ENCODE measurements at places on chromosomes 4 and X.

DNA sequence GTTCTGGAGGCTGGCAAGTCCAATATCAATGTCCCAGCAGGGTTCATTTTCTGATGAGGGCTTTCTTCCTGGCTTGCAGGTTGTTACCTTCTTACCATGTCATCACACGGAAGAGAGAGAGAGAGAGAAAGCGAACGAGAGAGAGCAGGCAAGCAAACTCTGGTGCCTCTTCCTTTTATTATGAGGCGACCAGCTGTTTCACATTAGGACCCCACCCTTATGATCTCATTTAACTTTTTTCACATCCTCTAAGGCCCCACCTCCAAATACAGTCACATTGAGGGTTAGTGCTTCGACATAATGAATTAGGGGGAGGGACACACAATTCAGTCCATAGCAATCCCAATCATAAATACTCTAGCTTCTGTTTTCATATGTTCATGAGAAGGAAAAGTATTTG, 10.6 kb upstream of the GPR174 start:
- DNase-seq: no peak

DNA sequence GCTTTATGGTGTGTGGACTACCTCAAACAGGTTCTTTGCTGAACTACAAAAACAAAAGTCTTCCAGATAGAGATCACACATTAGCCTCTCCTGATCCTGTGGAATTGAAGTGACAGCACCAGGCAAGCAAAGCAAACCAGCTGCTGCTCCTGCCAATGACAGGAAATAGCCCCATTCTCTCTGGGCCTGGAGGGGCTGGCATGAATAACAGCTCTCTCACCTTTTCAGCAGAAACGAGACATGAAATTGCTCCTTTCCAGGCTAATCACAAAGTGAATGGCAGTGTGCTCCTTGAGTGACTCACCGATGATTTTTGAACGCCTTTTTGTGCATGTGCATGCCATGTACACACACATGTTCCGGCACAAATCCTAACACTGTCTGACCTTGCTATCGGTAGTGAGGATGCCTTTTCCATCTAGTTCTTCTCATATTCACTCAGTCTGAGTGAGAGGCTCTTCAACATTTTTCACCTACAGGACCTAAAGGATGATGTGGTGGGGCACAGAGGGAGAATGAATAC, 24.4 kb downstream of the MFAP3L start:
- no peak for DNase-seq

GRCh38 chr4:65667506-65668041, 2.7 kb downstream of the EPHA5 start:
- DNase-seq: no peak

DNA sequence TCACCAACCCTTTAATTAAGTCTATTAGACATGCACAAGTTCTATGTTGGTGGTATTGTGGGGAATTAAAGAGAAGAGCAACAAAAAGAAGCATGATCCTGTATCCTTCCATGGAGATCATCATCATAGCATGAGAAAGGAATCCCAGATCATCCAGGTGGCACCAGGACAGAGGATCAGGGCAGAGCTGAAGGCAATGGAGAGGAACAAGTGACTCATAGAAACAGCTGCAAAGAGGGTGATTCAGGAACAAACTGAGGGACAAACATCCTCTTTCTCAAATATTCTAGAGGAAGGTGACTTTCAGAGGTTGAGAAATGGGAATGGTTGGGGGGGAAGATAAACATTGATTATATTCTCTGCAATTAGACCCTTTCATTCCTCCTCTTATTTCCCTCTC, 105.5 kb upstream of the OTUD4 start:
- DNase-seq: no peak

DNA sequence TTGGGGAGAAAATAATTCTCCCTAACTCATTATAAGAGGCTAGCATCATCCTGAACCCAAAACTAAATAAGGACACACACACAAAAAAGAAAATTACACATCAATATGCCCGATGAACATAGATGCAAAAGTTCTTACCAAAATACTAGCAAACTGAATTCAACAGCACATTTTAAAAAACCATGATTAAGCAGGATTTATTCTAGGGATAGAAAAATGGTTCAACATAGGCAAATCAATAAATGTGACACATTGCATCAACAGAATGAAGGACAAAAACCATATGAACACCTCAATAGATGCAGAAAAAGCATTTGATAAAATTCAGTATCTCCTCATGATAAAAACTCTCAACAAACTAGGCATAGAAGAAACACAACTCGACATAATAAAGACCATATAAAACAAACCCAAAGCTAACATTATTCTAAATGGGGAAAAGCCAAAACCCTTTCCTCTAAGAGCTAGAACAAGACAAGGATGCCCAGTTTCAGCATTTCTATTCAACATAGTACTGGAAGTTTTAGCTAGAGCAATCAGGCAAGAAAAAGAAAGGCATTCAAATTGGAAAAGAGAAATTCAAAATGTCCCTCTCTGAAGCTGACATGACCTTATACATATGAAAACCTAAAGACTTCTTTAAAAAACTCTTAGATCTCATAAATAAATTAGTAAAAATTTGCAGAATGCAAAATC, 200.9 kb downstream of the NKX6-1 start:
- no peak for DNase-seq
